ENCODE measurements at places on chromosomes 3 and 15.
A peak's percentile ranks its signal among the peaks of the same experiment; 100 is the strongest.

GRCh38 chr3:42873221-42873982 lies 2.3 kb downstream of the CYP8B1 start:
- DNase-seq = no peak

GRCh38 chr3:32983124-32983523 lies 31.7 kb downstream of the CCR4 start:
- no peak for DNase-seq

DNA sequence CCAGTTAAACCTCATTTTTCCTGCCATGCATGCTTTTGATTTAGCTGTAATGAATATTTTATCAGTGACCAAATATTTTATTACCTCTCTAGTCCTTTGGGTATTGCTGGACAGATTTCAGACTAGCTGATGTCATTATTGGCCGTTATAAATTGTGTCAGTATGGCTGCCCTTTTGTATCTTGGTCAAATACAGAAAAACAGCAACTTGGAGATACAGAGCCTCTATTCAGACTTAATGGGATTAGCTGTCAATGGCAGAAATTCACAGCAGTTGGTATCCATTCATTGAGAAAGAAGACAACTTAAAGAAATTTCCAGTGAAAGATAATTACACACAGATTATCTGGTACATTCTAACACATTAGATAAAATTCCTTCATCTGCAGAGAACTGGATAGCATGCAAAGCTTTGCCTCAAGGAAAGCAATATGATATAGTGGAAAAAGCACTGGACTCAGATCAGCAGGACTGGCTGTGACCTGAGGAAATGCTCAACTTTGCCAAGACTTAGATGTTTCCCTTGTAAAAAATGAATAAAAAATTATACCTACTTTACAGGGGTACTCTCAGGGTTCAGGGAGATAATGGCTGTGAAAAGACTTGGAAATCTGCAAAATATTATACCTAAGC lies 20.8 kb downstream of the COL6A6 start:
- DNase-seq = no peak

DNA sequence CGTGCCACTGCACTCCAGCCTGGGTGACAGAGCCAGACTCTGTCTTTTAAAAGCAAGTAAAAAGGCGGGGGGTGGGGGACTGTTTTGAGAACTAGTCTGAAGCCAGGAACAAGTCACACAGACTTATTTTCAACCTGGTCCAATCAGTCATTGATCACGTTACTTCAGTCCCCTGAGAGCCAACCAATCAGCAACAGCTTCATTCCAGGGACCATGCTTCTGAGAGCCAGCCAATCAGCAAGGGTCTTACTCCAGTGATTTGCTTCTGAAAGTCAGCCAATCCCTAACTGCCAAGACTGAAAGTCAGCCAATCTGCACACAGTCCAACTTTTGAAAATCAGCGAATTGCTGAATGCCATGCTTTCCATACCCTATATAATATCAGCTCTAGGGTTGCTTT lies 48.6 kb upstream of the C15orf39 start:
- peak; percentile 89 for DNase-seq

DNA sequence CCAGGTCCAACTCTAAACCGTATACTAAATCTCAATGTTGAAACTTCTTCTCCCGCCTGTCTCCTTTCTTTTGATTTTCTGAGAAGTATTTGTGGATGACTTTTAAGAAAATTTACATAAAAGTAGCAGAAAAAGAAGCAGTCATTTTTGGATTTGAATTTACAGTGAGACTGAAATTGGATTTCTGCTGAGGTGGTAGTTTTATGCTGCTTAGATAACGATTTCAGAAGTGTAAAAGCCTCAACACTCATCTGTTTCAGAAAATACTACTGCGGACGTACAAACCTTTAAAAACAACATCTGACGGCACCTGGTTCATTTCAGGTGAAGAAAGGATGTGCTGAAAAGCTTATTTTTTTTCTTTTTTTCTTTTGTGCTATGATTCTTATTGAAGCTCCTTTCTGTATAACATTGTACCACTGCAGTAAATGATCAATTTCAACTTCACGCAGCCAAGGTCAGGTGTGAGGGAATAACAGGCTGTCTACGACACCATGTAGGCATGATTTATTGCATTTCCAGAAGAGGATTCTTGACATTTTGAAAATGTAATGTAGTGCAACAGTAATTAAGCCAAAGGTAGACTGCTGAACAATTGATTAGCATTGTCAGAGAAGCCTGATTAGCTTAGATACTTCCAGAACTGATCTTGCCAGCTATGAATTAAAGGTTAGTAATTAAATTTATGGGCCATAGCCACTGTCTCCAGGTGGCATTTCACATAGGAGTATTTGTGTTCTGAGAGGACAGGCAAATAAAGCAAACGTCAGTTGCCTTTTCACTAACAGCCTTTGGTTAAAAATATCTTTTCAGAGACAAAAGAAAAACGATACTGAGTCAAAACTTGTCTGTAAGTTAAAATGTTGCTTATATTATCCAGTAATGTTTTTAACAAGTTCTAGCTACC lies 134.6 kb upstream of the KBTBD8 start:
- no peak for DNase-seq

DNA sequence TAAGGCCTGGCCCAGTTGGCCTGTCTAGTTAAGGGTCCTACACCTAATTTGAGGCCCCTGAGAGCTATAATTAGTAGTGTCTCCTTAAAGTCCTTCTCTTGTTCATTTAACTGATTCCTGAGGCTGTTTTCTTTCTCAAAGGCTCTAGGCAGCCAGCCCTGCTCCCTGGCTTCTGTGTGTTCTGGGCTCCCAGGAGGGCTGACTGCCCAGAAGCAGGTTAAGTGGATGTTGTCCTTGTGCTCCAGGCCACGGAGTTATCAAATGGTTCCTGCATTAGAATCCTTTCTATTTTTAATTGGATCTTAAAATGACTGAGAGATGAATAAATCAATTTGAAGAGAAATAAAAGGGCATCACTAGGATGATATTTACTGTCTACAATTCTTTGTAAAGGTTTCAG lies 140.0 kb downstream of the SNRK start:
- DNase-seq = no peak

DNA sequence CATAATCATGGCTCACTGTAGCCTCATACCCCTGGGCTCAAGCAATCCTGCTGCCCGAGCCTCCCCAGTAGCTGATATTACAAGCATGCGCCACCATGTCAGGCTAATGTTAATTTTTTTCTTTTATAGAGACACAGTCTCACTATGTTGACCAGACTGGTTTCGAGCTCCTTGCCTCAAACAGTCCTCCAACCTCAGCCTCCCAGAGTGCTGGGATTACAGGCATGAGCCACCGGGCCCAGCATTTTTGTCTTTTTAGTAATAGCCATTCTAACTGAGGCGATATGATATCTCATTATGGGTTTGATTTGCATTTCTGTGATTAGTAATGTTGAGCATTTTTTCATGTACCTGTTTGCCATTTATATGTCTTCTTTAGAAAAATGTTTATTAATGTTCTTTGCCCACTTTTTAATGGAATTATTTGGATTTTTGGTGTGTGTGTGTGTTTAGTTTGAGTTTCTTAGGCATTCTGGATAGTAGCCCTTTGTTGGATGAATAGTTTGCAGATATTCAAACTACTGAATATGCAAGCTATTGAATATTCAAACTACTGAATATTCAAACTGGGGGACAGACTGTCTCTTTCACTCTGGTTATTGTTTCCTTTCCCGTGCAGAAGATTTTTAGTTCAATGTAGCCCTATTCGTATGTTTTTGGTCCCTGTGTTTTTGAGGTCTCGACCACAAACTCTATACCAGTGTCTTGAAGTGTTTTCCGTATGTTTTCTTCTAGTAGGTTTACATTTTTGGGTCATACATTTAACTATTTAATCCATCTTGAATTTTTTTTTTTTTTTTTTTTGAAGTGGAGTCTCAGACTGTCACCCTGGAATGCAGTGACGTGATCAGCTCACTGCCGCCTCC lies 39.2 kb downstream of the CCDC66 start:
- DNase-seq = no peak

DNA sequence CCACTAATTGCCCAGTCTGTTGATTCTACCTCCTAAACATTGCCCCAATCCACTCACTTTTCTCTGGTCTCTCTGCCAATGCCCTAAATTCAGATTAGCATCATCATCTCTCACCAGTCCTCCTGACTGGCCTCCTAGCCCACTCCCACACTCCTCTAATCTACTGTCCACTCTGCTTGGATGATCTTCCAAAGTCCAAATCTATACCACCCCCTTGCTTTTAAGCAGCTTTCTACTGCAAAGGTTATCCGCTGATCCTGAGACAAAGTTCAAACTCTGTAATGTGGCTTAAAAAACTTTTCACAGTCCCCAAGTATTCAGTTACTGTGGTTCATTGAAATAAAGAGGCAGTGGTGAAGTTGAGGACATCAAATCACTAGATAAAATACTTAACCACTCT lies 37.6 kb downstream of the SNX4 start:
- no peak for DNase-seq

GRCh38 chr15:101496198-101496986 lies 6.9 kb upstream of the PCSK6 start:
- DNase-seq = no peak

- DNase-seq = no peak
These were observed 76.6 kb downstream of the WWTR1 start for GRCh38 chr3:149581248-149581647.

- no peak for DNase-seq
These were observed 92.6 kb upstream of the ZBTB20 start for GRCh38 chr3:115239717-115240116.

DNA sequence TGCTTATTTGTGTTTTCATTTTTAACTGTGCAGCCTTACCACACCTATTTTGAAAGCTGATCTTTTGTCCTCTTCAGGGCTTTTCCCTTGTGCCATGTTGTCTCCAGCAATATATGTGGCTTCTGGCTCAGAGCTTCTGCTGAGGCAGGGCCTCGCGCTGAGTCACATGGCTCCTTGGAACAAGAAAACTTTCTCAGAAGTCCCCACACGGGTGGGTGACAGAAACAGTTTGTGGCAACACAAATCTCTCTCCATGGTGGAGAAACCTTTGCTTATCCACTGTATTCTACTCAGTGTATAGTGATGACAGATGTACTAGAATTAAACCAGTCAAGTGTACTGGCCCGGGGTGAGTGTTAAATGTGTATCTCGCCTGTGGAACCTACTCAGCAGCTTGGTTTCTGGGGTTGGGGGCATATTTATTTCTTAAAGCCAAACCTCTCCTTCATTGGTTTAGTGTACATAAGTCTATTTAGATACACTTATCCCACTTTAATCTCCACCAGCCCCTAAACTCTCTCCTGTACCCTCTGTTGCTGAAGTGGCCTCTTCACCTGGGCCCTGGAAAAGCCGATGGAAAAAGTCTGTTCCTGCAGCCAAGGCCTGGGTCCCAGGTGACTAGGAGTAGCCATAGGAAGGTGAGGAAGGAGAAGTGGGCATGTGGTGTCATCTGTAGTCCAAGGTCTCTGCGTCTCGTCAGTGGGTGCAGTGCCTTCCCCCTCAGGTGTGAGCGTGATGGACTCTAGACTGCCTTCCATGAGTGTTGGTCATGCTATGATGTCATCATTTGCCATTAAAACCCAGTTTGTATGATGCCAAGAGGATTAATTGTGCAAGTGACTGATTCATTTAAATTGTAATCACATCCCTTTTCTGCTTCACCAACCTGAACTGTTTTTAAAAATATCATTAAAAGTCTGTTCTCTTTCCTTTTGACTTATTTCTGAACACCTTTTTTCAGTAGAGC lies 3.2 kb upstream of the FBXL22 start:
- no peak for DNase-seq

- DNase-seq = peak; percentile 59
These were observed 106.7 kb upstream of the TNIK start for GRCh38 chr3:171566803-171567422.

GRCh38 chr3:188157971-188158370 lies 4.0 kb downstream of the LPP start:
- no peak for DNase-seq

GRCh38 chr3:165532851-165533250 lies 304.4 kb downstream of the BCHE start:
- DNase-seq = no peak

GRCh38 chr3:42572278-42572677 lies 9.5 kb downstream of the SEC22C start:
- DNase-seq = peak; percentile 57

- no peak for DNase-seq
These were observed 472.9 kb upstream of the CBLB start for GRCh38 chr3:106341586-106342162.

DNA sequence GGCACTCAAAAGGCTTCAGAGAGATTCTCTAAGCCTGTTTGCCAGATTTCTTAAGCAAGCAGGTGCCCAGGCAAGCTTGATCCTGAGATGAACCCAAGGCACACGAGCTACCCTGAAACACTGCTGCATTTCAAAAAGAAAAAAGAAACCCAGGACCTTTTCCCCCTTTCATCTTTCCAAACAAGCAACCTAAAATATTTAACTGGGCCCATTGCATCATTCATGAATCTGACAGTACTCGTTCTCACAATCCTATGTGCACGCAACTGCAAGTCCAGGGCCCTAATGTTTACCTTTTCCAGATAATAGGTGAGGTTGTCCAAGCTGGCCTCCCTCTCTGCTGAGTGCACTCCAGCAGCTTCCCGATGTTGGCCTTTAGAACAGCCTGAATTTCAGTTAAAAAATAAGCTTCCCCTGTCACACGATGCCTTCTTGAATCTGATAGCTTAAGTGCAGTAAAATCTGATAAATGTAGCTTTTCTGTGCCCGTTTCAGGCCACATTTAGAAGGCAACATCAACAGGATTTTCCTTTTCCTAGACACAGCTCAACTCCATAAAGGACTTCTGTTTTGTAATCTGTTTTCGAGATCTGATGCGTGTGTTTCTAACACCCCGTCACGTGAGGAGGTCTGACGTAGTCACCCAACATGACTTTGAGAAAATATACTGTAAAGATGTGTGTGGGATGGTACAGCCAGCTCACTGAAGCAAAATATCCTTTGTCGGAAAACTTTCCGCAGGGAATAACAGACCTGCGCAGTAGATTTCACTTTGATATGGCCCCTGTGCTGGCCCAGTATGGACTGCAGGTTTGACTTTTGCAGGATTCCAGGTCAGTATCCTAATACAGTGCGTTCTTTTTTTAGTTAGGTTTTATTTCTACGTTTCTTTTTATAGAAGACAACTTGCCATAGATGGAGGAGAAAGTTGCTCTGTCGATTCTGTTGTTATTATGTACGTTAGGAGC lies 55.1 kb upstream of the RASA2 start:
- no peak for DNase-seq

GRCh38 chr15:38487378-38487777 lies 33.5 kb downstream of the FAM98B start:
- no peak for DNase-seq

- no peak for DNase-seq
These were observed 8.5 kb downstream of the TMEM212 start for GRCh38 chr3:171851660-171852058.

- DNase-seq = peak; percentile 18
These were observed 6.8 kb downstream of the CHRM5 start for GRCh38 chr15:33975022-33975565.

DNA sequence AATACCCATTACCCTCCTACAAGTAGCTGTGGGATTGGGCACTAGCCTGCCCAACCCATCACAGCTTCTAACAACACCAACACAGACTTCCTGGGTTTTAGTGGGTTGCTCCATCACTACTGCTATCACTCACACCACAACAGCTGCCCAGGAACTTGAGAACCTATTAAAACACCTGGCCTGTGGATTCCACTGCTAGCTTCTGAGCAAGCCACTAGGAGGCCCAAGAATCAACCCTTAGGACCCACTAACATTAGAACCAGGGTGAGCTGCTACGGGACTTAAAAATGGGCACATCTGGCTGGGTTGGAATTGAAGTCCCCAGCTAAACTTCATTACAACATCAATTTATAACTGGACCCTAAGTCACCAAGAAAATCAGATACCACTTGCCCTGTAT lies 113.2 kb upstream of the TP63 start:
- DNase-seq = no peak

- DNase-seq = no peak
These were observed 313.7 kb upstream of the COL8A1 start for GRCh38 chr3:99324636-99325203.

Measured in hematopoietic multipotent progenitor cell treated with erythropoietin and hydrocortisone succinate and interleukin-3 and kit ligand, for 8 days (in vitro differentiated cells).